ENCODE measurements at places on chromosomes 5 and 9.

DNA sequence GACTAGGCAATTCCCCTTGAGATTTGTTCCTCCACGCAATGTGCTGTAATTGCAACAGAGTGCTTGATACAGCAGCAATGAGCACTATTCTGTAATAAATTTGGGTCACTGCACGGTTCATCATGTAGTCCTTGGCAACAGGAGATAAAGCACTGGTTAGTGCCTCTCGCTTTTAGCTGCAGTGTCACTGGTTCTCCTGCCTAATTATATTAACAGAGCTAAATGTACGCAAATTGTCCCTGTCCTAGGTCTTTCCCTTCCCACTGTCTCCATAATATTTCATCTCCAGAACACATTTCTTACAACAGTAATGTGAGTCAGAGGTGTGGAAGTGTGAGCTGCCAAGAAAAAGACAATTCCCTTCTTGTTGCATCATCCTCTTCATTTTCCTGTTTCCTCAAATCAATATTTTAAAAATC, 553.1 kb downstream of the ZNF608 start:
- no peak for DNase-seq

DNA sequence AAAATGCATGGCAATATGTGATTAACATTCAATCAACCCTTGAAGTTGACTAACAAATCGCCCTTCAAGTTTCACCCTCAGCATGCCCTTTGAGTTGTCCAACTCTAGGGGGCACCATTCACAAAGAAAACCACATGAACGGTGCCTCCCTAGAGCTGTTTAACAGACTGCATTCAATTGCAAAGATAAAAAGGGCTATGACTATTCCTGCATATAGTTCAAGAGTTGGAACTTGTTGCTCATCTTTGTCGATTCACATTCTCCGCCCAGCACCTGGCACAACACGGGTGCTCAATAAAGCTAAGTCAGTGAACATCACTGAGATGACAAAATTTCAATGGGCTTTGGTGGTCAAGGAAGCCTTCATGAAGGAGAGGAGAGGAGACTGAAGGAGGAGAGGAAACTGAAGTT, 69.6 kb upstream of the SLC30A5 start:
- DNase-seq = no peak

- DNase-seq = no peak
Measured at GRCh38 chr9:126431077-126431742, 104.6 kb downstream of the MVB12B start.

DNA sequence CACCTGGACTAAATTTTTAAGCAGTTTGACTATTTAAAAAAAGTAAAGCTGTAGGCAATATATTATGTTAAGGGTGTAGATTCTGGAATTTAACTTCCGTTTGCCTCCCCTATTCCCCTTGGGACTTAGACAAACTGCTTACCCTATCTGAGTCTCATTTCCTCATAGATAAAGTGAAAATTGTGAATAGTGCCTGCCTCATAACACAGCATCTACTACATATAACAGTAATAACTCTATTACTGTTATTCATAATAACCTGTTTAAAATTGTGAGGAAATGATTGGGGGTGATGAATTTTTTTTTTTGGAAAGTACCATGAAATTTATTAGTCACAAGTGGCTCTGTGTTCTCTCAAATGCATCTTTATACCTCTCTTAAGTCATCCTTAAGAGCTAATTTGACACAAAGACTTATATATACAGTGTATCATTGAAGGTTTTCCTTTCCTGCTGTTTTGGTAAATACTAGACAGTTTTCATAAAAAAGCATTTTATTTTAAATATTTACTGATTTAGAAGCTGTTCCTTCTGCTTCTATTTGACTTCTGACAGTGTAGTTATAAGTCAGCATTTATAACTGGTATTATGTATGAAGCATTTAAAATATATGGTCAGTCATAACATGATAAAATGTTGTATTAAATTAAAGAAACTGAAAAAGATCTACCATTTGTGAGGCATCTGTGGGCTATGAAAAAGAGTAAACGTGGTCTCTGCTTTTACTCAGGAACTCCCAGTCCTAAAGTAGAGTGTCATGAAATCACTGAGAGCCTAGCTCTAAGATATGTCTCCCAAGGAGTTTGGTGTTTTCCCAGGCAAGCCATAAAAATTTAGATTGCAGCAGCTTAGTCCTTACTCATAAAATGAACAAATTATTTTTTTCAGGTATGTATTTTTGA, 46.4 kb downstream of the MCCC2 start:
- DNase-seq = no peak

DNA sequence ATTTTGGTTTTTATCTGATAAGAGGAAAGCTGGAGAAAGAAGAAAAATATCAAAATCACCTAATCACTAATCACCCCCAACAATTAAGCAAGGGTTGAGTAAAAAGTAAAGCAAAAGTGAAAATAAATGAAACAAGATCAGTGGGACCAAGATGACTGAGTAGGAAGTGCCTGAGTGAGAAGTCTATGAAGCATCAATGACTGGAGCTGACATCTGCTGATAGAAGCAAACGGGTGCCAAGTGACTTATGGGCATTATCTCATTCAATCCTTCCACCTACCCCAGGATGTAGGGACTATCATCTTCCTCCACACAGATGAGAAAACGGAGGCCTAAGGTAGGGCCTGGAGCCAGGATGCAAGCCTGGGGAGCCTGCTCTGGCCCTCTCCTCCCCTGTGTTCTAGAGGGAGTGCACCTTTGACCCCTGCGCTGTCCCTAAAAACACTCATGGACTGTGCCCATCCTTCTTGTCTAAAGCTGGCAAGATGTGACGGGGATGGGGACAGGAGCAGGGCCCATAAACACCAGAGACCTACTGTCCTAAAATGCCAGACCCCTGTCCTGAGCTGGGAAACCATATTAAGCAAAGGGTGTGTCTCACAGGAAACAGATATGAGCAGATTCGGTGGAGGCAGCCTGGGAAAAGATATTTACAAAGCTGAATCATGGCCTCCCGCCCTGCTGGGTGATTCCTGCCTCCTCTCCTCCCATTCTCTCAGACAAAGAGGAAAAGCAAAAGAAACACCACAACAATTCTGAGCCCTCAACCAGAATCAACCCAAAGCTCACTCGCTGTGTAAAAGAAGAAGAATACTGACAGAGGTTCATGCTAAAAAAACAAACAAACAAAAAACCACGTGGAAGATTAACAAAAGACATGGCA, 116.0 kb downstream of the AUH start:
- DNase-seq = no peak

GRCh38 chr9:34479431-34479866, 20.8 kb downstream of the DNAI1 start:
- no peak for DNase-seq

All from stimulated activated effector memory CD8-positive, alpha-beta T cell treated with anti-CD3 and anti-CD28 coated beads, Interleukin-12 subunit alpha, Interleukin-12 subunit beta, amount 100 ng/mL, for 72 hours (primary cell).